ENCODE measurements at places on chromosomes 16 and 17. TPM values are rescaled to one million over a fixed set of nuclear protein-coding genes. Genes with fewer than 3 reads are reported as not detected.

MSI2 gene
- total RNA-seq: 141 TPM

ATP2A1 gene
- 4.5 TPM for total RNA-seq

CORO7 gene
- total RNA-seq: 200 TPM

KLHL10 gene
- total RNA-seq: not detected

TBC1D3C gene
- not detected for total RNA-seq

HP gene
- total RNA-seq: not detected

ZFHX3 gene
- 6.8 TPM for total RNA-seq

STX1B gene
- 51.6 TPM for total RNA-seq

AATK gene
- 27.0 TPM for total RNA-seq

ABCA10 gene
- total RNA-seq: 4.2 TPM

DNA sequence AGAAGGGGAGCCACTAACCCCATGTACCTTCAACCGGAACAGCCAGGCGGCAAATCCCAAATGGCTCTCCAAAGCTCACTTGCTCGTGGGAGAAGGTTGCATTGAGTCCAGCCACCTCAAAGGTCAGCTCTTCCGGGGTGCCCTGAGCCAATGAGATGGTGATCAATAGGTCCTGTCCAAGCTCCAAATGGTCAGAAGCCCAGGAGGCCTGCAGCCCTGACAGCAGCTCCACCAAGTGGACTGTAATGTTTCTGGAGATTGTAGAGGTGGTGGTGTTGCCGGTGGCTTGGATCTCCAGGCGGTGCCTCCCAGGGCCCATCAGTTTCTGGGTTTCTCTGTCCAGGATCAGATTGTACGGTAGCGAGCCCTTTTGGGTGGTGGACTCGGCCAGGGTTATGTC, 39.9 kb upstream of the BCO1 start:
- no peak overlapping the region for H3K4me3 ChIP-seq
- DNase-seq: no peak
- H3K36me3 ChIP-seq: no peaks in the 10 kb centered on the region
- peaks cover 2% of the 10 kb centered on the region for H3K27me3 ChIP-seq
- no peaks in the 10 kb centered on the region for H3K4me1 ChIP-seq

DNA sequence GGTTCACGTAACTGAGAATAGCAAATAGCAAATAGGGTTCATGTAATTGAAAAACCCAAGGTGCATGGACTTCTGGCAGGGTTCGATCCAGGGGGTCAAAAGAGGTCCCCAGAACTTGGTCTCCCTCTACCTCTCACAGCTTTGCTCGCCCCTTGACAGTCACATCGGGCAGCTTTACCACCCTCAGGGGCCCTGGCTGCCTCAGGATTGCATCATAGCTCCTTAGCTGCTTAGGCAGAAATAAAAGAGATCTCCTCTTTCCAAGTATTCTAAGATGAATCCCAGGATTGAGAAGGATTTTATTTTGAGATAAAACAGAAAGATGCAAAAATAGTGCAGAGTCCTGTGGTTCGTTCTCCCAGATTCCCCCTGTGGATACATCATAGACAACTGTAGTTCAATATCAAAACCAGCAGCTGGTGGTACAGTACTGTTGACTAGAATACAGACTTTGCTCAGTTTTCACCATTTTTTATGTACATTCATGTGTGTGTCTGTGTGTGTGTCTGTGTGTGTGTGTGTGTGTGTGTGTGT, 12.8 kb downstream of the ADGRG3 start:
- H3K4me3 ChIP-seq: no peak overlapping the region
- DNase-seq: no peak
- peaks cover 3% of the 10 kb centered on the region for H3K27me3 ChIP-seq
- H3K27ac ChIP-seq: no peak overlapping the region
- peaks cover 1% of the 10 kb centered on the region for H3K4me1 ChIP-seq
- no peaks in the 10 kb centered on the region for H3K36me3 ChIP-seq

DNA sequence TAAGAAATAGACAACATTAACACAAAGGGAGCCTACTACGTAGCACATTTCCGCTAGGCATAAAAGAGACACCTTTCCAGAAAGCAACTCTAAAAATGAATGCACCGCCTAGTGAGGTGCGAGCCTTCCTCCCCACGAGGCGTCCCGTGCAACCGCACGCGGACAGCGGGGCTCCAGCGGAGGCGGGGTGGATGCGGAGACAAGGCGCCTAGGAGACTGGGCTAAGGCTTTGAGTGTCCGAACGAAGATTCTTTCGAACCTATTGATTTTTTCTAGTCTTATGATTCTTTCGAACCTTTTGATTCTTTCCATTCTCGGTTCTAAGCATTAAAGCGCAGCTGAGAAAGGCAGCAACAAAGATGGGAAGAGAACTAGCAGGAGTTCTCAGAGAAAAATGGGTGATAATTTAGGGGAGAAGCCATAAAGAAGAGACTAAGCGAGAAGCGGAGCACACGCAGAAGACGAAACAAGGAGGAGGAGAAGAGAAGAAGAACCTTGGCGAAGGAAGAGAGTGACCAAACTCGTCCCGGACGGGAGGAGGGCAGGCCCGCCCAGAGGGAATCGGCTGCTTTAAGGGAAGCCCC, 394 bp upstream of the CPD start:
- H3K4me3 ChIP-seq: peak overlapping the region; percentile 100
- H3K27ac ChIP-seq: peak overlapping the region; percentile 29
- peaks cover 4% of the 10 kb centered on the region for H3K36me3 ChIP-seq
- H3K4me1 ChIP-seq: peaks cover 22% of the 10 kb centered on the region
- peak; percentile 30 for DNase-seq

DNA sequence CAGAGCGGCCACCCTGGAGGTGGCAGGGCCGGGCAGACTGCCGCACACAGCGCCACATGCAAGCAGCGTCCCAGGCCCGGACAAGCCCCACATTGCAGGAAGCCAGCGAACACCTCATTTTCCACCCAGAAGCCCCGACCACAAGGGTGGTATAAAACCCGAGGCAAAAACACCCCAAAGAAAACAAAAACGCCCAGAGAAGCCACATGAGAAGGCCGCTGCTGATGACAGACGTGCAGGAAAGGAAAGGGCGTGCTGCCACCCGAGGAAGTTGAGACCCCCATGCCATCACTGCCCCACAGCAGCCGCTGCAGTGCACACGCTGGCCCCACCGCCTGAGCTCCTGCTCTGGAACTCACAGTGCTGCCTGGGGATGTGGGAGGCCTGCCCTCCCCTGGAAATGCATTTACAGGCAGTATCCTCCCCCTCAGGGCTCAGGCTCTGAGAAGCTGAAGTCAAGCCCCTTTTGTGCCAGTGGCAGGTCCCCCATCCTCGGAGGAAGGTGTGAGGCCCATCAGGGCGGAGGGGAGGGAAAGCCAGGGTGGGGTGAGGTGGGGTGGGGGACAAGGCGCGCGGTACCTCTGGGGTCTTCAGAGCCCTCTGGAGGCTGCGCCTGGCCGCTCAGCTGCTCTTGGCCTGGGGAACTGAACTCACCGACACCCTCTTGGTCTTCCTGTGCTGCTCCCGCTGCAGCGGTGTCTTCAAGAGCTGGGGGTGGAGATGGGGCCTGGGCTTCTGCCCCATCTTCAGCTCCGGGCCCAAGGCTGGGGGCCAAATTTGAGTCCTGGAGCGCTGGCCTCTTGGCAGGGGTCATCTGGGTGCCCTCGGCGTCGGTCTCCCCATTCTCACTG, 62.0 kb downstream of the IL21R start:
- H3K36me3 ChIP-seq: peaks cover 6% of the 10 kb centered on the region
- H3K27ac ChIP-seq: no peak overlapping the region
- H3K4me1 ChIP-seq: no peaks in the 10 kb centered on the region
- H3K27me3 ChIP-seq: no peaks in the 10 kb centered on the region
- no peak overlapping the region for H3K4me3 ChIP-seq
- DNase-seq: no peak

DNA sequence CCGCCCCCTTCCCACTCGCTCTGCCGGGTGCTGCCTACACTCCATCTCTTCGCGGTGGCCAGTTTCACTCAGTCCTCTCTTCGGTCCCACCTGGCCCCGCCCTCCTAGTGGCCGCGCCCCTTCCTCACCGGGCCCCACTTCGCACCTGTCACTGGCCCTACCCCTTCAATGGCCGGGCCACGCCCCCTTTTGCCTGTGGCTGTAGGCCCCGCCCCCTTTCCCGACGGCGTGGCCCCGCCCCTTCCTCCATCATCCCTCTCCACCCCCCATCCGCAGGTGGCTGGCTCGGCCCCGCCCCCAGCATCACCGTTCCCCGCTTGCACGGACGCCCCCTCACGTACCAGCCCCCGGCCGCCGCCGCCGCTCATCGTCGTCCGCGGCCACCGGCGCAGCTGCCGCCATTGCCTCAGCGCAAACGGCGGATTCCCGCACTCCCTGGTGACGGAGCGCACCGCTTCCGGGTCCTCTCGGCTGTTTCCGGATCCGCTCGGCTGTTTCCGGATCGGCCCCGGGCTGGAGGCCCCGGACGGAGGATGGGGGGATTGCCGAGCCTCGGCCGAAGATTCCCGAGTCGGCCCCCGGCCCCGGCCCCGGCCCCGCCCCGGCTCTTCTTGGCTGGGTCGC, at the start of gene RABEP2:
RABEP2 (minus strand) TSS at position 477 of the 624 bp plus-strand sequence; CDS start at position 402, 75 bp downstream.
- no peaks in the 10 kb centered on the region for H3K36me3 ChIP-seq
- peak within 1 kb of the TSS; percentile 96 for H3K27ac ChIP-seq
- DNase-seq: peak; percentile 99
- peak within 1 kb of the TSS; percentile 91 for H3K4me3 ChIP-seq
- H3K27me3 ChIP-seq: peaks cover 5% of the 10 kb centered on the region

DNA sequence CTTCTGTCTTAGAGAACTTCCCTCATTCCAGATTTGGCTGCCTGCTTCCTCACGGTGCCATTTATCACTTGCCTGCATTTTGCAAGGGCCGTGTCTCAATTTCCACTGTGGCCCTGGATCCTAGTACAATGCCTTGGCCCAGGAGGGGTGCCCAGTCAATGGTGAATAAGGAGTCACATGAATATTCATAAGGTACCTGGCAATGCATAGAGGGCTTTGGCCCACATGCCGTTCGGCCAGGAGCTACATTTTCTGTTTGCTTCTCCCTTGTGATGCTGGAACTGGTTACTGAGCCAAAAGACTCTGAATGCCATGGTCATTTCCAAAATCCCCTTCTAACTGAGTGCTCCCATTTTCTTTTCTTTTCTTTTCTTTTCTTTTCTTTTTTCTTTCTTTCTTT, 4.8 kb upstream of the PIRT start:
- no peaks in the 10 kb centered on the region for H3K4me1 ChIP-seq
- H3K27ac ChIP-seq: no peak overlapping the region
- no peak overlapping the region for H3K4me3 ChIP-seq
- H3K36me3 ChIP-seq: peaks cover 3% of the 10 kb centered on the region

DNA sequence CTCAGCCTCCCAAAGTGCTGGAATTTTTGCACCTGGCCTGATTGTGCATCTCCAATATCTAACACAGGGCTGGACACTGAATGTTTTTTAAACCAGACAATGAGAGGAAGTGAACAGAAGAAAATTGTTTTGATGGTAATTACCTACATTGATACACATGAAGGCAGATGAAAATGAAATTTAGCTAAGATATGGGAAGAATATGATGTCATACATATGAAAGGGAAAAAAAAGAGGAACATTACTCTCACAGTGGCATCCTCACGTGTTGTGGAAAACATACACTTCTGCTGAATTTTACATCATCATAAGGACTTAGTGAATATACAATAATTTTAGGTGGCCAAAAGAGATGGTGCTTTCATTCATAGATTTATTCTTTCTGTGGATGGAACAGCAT, 111.7 kb downstream of the SYCE1L start:
- no peaks in the 10 kb centered on the region for H3K4me1 ChIP-seq
- H3K27ac ChIP-seq: no peak overlapping the region
- no peaks in the 10 kb centered on the region for H3K27me3 ChIP-seq

- H3K4me3 ChIP-seq: peak overlapping the region; percentile 82
- peaks cover 3% of the 10 kb centered on the region for H3K27me3 ChIP-seq
- H3K36me3 ChIP-seq: no peaks in the 10 kb centered on the region
- peak; percentile 49 for DNase-seq
Observed at GRCh38 chr17:67245694-67246402, 852 bp upstream of the HELZ start.

DNA sequence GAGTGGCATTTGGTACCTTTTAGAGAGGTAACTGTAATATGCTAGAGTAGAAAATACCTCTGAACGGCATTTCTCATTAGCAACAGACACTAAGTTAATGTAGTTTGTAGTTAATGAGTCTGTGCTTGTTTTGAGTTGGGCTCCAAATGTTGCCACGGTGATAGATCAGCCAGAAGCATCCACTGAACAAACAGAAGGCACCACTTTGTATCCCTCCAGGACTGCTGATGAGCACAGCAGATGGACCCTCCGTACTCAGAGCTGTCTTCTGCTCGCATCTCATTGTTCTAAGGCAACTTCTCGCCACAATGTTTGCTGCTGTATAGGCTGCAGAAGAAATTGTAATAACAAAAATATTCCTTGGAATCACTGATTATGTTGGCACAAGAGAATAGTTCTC, 56.1 kb downstream of the TNRC6C start:
- peaks cover 6% of the 10 kb centered on the region for H3K27me3 ChIP-seq
- no peaks in the 10 kb centered on the region for H3K36me3 ChIP-seq
- H3K4me1 ChIP-seq: peaks cover 32% of the 10 kb centered on the region
- peak overlapping the region; percentile 30 for H3K4me3 ChIP-seq
- DNase-seq: peak; percentile 54
- H3K27ac ChIP-seq: peak overlapping the region; percentile 96

DNA sequence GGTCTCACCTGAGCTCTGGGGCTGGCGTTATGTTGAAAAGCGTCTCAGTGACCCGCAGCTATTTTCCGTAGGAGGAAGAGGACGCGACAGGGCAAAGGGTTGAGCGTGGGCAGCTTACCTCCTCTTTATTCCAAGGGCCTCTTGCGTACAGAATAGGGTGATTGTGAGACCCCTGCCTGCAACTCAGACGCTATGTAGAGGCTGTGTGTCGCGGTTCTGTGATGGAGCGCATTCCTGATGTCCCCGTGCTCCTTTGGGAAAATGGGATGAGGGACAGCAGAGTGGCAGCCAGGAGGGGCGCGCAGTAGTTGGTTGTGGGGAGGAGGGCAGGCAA, 531 bp upstream of the CDH8 start:
- peak; percentile 16 for DNase-seq
- peaks cover 6% of the 10 kb centered on the region for H3K4me1 ChIP-seq
- peak overlapping the region; percentile 95 for H3K4me3 ChIP-seq
- no peaks in the 10 kb centered on the region for H3K36me3 ChIP-seq

DNA sequence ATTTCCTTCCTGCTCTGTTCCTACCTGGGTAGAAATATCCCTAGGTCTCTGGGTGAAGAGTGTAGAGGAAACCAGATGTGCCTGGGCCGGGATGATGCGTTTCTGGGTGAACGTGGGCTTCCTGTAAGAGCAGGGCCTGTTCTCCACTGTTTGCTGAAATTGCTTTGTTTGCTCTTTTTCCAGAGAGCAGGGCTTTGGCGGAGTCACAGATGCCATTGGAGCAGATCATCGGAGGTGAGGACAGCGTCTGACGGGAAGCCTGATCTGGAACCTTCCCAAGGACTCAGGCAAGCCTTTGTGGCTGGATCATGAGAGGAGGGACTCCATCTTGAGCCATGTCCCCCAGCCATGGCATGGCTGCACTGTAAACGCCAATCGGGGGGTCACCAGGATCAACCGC, 15.4 kb downstream of the DHODH start:
- H3K27ac ChIP-seq: no peak overlapping the region
- DNase-seq: no peak
- no peaks in the 10 kb centered on the region for H3K36me3 ChIP-seq

All from glutamatergic neuron (in vitro differentiated cells).